Kasumi-1 (cell line): ENCODE measurements at places on chromosomes 12 and 14.

- DNase-seq = peak; percentile 69
Measured at GRCh38 chr12:62654326-62655241, 188.0 kb downstream of the MON2 start.

DNA sequence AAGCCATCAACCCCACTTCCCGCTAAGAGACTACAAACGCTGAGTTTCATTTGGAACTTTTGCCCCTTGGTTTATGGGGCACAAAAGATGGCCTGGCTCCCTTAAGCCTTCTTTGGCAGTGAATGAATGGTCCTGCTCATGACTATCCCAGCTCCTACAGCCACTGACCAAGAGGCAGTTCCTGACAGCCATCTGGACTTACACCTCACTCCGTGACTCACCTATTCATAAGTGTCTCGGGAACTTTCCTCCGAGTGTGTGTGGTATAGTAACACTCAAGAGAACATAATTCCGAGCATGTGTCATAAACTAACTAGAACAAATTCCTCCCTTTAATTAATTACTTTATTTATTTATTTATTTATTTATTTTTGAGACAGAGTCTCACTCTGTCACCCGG, 51.9 kb upstream of the NUDT4 start:
- no peak for DNase-seq

GRCh38 chr12:63995512-63995911, 151.0 kb downstream of the SRGAP1 start:
- no peak for DNase-seq

DNA sequence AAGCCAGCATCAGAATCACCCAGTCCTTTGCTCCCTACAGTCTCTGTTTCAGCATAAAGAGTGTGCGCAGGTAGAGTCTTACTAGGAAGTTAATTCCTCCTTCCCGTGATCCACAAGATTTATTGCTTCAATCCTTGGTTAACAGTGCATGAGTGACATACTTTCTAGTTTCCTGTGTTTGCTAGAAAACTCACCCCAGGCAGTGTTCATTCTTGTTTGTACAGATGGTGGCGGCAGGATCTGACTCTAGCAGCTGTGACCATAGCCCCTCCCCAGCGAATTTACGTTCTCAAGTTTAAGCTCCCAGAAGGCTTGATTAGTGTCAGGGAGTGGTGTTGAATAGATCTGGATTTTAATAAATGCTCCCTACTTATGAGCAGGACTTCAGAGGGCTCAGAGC, 75.9 kb upstream of the ANO2 start:
- no peak for DNase-seq

- DNase-seq = peak; percentile 77
Measured at GRCh38 chr12:122471324-122472226, 29.2 kb downstream of the ZCCHC8 start.

DNA sequence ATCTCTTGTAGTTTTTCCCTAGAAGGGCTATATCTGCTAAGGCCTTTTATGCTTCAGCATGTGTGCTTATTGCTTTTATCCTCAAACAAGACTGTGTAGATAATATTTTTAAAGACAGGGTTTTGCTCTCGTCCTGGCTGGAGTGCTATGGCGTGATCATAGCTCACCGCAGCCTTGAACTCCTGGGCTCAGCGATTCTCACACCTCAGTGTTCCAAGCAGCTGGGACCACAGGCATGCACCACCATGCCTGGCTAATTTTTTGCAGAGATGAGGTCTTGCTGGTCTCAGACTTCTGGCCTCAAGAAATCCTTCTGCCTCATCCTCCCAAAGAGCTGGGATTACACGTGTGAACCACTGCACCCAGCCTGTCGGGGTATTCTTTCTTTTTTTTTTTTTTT, 137.3 kb upstream of the SCAF11 start:
- DNase-seq = no peak

GRCh38 chr14:61451491-61451890, 130.1 kb downstream of the PRKCH start:
- DNase-seq = no peak

- peak; percentile 45 for DNase-seq
Measured at GRCh38 chr12:5083955-5084849, 40.5 kb downstream of the KCNA5 start.

DNA sequence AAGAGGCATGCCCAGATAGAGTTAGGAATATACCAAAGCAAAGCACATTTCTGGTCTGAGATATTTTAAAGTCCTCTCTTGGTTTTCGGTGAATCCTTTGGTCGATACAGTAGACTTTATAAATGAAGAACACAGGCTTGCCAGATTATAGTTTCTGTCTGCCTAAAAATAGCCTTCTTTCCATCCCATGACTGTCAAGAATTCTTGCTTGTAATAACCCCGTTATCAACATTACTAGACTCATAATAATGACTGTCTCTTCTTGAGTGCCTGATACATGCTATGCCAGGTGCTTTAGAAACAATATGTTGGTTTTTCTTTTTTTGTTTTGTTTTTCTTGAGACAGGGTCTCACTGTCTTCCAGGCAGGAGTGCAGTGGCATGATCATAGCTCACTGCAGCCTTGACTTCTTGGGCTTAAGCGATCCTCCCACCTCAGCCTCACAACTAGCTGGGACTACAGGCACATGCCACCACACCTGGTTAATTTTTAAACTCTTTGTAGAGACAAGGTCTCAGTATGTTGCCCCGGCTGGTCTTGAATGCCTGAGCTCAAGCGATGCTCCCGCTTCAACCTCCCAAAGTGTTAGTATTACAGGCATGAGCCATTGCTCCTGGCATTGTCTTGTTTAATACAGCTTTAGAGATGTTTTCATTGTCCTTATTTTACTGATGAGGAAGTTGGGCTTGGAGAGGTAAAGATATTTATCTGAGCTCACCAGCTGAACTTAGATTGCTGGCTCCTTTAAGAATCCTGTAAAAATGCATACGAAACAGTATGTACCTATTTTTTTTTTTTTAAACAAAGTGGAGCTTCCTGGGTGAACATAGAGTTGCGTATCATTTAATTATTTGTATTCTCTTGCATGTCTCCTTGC, 30.4 kb downstream of the CHST11 start:
- peak; percentile 31 for DNase-seq

- no peak for DNase-seq
Measured at GRCh38 chr12:58247633-58248032, 306.3 kb downstream of the ATP23 start.

DNA sequence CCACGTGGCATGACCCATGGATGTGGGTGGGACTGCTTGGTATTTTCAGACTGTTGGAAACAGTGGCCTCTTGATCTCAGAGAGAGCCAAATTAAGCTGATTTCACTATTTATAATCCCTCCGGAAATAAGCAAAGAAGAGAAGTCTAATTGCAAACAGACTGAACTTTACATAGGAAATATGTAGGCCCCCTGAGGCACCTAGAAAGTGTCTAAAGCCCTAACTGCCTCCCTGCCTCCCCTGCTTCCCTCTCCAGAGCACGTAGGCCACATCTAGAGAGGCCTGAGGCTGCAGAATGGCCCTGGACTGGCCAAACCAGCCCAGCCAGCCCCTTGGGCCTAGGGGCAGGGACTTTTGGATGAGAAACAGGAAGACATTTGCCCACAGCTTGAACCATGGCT, 123.8 kb downstream of the ZFP36L1 start:
- no peak for DNase-seq

- DNase-seq = no peak
Measured at GRCh38 chr14:56888274-56888673, 78.0 kb upstream of the OTX2 start.

DNA sequence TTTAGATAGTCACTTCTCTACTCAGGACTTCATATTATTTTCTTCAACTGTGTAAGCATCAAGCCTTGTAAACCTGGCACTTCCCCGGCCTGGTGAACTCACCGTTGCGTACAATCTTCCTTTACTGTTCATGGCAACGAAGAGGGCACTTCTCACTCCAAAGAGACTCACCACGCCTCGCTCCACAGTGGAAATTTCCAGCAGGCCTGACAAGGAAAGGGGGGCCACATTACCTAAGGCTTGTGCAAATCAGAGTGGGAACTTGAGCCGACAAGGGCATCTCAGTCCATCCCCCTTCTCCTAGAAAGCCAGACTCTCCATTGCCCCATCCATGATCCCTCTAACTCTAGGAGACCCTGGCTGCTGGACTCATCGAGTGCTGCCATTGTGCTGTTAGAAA, 1.6 kb downstream of the FGF6 start:
- no peak for DNase-seq
